Mammary epithelial cell (primary cell): ENCODE measurements at places on chromosomes 4 and X. TPM values are rescaled to one million over a fixed set of nuclear protein-coding genes. Genes with fewer than 3 reads are reported as not detected.

DNA sequence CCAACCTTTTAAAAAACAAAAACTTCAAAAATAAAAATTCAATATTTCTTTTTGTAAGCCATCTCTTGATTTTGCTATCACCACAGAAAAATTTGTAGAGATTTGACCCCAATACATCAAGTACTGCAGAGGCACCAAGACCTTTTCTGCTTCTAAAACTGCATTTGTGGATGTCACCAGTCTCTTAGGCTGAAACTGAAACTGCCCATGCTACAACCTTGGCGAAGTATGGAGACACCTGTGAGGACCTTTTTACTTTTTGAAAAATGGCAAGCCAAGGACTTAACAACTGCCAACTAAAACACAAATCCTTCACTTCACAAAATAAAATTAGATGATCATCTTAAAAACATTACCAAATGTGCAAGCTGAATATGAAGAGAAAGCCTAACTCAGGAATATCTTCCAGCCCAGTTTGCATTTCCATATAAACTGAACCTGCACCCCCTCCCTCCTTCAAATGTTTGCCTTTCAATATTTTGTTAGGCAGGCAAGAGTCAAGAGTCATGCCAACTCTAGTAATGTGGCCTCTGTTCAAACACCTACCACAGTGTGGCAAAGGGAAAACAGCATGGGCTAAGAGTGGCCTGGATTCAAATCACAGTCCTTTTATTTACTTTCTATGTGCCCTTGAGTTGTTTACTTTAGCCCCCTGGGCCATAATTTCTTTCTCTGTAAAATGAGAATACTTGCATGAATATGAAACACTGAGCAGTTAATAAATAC lies 389.4 kb downstream of the OPHN1 start:
- DNase-seq = no peak

GRCh38 chrX:20571611-20572010 lies 304.9 kb upstream of the RPS6KA3 start:
- DNase-seq = no peak

Gene MAGEB18
- total RNA-seq = not detected

DNA sequence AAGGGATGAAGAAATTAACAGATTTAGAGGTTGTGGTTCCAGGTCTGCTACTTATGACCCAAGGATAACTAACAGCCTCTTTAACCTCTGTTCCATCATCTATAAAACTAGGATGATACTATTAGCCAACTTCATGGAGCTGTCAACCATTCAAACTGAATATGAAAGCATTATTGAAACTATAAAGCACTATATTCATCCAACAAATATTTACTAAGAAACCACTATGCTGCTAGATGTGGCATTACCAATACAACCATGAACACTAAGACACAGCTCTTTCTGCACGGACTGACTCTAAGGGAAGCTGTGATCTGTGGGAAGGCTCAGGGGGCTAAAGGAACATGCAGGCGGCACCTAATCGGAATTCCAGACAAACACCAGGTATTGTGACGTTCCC lies 66.0 kb downstream of the APBB2 start:
- DNase-seq = peak; percentile 50

DNA sequence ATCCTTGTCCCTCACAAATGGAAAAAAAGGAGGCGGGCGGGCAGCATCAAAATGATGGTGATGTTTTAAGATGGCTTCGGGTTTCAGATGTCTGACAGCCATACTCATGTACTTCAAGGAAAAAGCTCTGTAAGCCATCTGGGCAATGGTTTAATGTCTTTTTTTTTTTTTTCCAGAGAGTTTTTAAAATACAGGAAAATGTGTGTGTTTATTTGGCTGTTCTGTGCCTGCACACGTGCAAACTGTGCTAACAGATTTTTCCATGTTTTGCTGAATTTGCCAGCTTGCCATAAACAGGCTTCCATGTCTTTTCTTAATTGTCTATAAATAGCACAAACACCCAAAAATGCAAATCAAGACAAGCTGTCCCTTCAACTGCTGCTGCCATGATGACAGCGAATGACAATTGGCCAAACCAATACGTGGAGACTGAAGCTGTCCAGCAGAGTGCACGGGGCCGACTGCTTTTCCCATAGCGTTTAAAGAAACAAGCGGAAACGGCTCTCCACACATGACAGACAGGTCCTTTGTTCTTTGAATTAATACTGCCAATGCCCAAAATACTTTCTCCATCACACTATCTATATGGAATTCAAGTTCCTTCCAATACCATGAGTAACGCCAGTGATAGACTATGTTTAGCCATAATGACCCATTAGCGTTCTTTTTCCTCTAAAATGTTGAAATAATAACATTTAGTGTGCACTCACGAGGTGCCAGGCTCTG lies 35.7 kb downstream of the AFAP1 start:
- DNase-seq = no peak

- DNase-seq = no peak
These were observed 82.7 kb downstream of the TENM3 start for GRCh38 chr4:182325848-182326255.

DNA sequence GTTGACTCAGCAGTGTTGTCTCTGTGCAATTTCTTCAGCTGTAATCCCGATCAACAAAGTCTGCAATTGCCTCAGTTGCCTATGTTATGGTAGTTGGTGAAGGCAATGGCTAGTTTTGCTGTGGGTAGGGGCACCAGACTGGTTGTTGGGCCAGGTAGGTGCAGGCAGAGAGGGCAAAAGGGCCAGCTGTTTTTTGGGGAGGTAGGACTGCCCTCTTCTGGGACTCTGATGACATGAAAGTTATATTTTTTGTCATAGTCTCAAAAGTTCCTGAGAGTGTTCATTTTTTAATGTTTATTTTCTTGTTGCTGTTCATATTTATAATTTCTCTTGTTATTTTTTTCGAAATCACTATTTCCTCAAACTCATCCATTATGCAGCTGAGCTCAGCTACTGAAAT lies 25.1 kb downstream of the DCAF12L2 start:
- DNase-seq = no peak

GRCh38 chr4:69038582-69038981 lies 57.7 kb upstream of the UGT2B7 start:
- DNase-seq = no peak

Gene STK32B
- 0.17 TPM for total RNA-seq

DNA sequence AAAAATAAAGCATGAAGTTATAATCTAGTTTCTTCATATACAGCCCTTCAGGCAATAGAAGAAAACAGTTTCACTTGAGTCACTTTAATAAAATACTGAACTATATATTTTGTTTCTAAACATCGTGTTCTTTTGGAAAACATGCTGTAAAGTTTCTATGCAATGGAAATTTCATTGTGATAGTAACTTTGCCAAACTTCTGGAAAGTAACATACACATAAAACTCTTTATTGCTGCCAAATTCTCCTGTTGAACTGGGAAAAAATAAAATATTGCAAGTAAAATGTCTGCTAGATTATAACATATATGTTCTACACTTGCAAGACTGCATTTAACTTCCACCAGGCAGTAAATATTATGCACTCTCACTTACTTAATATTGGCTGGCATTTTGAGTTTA lies 635.4 kb downstream of the SPRY1 start:
- DNase-seq = no peak

Gene IL1RAPL2
- 0.50 TPM for total RNA-seq

GRCh38 chr4:183675625-183676024 lies 16.5 kb downstream of the TRAPPC11 start:
- no peak for DNase-seq

DNA sequence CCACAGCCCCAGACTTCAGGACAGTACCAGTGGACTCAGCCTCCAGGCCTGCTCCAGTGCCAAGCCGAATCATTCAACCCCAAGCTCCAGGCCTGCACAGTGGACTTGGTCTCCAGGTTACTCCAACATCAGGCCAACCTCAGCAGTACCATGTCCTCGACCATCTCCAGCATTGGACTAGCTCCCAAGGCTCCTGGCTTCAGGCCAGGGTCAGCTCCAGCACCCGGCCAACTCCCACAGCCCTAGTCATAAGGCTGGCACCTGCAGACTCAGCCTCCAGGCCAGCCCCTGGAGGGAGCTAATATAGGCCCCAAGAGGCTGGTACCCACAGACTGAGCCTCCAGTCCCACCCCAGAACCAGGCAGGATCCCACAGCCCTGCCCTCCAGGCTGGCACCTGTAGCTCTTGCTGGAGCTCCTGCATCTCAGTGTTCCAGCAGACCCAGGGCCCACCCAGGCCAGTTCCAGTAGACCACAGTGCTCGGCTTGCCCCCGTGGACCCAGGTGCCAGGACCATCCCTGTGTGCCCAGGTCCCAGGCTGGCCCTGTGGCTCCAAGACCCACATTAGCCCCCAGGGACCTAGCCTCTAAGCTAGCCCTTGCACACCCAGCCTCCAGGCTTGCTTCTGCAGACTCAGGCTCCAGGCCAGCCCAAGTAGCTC lies 25.6 kb downstream of the ZMAT1 start:
- no peak for DNase-seq

GRCh38 chr4:60934566-60935295 lies 265.4 kb upstream of the ADGRL3 start:
- no peak for DNase-seq

Gene POU4F2
- total RNA-seq = not detected in 2 replicates

GRCh38 chr4:56859841-56860240 lies 38.3 kb upstream of the SPINK2 start:
- DNase-seq = no peak

Gene FRMD7
- 0.50 TPM for total RNA-seq

DNA sequence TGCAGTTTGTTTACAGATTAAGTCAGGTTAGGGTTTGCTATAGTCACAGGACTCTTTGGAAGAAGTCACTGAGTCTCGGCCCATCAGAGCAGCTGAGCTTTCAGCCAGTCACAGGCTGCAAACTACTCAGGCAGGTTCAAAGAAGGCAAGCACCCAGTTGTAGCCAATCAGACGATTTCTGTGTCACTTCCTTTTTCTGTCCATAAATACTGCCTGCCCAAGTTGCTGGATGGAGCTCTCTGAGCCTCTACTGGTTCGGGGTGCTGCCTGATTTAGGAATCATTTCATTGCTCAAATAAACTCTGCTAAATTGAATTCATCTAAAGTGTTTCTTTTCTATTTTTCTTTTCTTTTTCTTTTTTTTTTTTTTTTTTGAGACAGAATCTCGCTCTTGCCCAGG lies 7.3 kb upstream of the SH3BP2 start:
- no peak for DNase-seq

Gene ARHGAP4
- total RNA-seq = 1.3 and 2.3 TPM in 2 replicates

Gene PNMA3
- total RNA-seq = not detected in 2 replicates

Gene PAGE4
- total RNA-seq = not detected

GRCh38 chr4:8558080-8558960 lies 21.9 kb upstream of the GPR78 start:
- no peak for DNase-seq

Gene NAT8L
- 0.14 and 0.21 TPM in 2 replicates for total RNA-seq

Gene NPY5R
- not detected in 2 replicates for total RNA-seq

DNA sequence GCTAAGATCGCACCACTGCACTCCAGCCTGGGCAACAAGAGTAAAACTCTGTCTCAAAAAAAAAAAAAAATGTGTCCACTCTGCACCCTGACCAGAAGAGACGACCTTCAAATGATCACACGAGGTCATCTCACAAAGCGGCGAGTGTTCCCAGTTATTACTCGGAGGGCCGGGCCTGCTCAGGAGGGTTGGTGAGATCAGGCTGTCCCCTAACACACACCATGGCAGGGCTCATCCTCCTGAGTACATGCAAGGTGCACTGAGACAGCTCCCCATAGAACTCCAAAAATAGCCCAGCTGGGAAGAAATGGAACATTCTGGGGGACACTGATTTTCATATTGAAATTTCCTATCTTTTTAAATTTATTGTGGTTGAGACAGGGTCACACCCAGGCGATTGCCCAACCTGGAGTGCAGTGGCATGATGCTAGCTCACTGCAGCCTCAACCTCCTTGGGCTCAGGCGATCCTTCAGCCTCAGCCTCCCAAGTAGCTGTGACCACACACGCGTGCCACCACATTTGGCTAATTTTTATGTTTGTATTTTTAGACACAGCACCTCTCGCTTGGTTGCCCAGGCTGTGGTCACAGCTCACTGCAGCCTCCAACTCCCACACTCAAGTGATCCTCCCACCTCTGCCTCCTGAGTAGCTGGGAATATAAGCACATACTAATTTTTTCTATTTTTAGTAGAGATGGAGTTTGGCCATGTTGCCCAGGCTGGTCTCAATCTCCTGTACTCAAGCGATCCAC lies 51.5 kb downstream of the DHRSX start:
- no peak for DNase-seq

- no peak for DNase-seq
These were observed 9.7 kb upstream of the PLAC8 start for GRCh38 chr4:83124111-83124780.

Gene CCDC149
- total RNA-seq = 7.7 and 10.7 TPM in 2 replicates

DNA sequence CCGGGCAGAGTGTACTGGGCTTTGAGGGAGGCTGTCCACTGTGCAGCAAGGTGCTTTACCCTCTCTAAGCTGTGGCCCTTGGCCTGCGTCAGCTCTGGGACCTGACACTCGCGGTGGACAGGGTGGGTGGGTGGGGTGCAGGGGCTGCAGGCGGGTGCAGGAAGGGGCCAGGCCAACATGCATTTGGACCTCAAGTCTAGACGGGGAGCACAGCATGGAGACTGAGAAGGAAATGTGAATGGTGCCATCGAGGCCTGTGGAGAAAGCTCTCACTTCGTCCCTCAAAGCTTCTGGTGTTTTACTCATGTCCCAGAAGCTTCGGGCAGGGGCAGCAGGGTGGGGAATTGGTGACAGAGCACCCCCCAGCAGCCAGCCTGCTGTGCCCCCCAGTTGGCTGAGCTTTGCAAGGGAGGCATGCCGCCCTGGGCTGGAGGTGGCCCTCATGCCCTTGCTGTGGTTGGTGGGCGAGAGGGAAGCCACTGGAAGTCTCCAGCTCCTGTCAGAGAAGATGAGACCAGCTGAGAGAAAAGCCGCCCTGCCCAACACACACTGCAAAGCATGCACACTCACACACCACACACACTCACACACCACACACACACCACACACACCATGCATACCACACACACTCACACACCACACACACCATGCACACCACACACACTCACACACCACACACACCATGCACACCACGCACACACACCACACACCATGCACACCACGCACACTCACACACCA lies 12.3 kb downstream of the PNMA6E start:
- no peak for DNase-seq

- DNase-seq = peak; percentile 39
These were observed 201.3 kb upstream of the GNPDA2 start for GRCh38 chr4:44927399-44928380.

- no peak for DNase-seq
These were observed 51.5 kb downstream of the SLC2A9 start for GRCh38 chr4:9969526-9970398.

DNA sequence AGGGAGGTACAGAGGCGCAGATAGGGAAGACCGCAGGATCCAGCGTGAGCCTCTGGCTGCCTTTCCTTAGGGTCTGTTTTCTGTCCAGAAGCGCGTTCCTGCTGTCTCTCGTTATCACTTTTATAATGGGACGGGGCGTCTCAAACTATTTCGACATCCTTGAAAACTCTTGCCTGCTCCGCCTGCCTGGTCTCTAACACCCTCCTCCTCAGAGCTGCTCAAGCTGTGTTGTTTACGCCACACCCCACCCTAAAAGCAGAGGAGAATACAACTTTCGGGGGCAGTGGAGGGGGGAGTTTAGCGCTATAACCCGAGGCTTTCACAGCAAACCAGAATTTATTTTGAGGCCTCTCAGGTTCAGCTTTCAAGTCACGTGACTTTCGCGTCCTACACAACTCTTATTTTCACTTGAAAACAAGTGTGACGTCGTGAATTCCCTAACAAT lies 646 bp upstream of the FAM3A start:
- no peak for DNase-seq
